HS-27A (cell line): ENCODE measurements at places on chromosomes 2 and 18.

DNA sequence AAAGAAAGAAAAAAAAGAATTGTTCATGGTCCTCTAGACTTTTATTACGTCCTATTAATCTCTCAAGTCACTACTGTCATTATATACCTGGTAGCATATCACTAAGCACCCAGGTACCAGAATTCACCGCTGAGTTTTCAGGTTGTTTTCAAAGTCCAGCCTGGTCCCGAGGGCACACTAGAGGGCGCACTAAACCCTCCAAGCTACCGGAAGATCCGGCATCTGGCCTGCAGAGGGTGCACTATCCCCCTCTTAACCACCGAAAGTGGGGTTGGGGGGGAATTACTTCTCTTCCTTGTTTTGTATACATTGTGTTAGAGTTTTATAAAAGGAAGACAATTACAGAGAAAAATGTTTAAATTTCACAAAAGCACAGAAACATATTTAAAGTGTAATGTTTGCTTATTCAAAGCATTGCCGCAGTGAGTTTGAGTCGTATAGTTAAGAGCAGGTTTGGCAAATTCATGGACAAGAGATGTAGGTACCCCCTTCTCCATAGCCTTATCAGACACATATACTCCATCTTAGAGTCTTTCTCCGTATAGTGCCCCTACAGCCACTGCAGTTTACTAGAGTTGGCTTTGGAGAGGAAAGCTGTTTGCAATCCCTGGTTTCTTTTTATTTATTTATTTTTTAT is 19.2 kb downstream of the MOGAT1 start:
- DNase-seq = peak; percentile 19

GRCh38 chr18:75130591-75131328 is 78.2 kb downstream of the PTGR3 start:
- no peak for DNase-seq

GRCh38 chr2:208252716-208253492 is 2.0 kb downstream of the IDH1 start:
- no peak for DNase-seq

GRCh38 chr18:76264198-76264875 is 230.7 kb downstream of the ZNF516 start:
- DNase-seq = no peak

- no peak for DNase-seq
Observed at GRCh38 chr18:23547306-23547705, 39.0 kb downstream of the NPC1 start.

DNA sequence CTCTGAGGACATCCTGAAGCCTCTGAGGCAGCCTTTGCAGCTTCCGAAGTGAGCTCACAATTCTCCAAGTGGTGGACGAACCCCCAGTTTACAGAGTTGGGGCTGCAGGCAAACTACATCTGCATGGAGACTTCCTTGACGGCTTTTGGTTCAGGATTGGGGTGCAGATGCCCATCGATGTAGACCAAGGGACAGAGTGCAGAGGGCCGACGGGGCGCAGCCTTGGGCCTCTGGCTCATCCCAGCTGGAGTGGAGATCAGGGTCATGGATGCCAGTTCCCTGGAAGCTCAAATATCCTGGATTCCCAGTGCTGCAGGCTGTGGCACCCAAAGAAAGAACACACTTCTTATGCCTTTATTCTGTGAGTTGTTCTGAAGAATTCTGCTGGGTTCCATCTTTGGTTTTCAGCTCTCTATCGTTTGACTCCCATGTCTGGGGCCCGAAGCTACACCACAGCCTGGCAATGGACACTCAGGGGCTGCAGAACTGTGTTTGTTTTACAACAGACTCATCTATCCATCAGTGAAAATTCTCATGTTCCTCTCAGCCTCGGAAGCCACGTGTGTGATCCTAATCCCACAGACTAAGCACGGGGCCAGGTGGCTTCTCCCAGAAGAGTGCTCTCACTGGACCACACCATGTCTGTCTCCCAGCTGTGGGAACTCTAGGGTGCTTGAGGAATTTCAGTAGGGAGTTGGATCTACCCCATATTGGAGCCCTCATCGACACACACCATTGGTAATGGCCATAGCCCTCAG is 414.1 kb upstream of the MYT1L start:
- DNase-seq = no peak

DNA sequence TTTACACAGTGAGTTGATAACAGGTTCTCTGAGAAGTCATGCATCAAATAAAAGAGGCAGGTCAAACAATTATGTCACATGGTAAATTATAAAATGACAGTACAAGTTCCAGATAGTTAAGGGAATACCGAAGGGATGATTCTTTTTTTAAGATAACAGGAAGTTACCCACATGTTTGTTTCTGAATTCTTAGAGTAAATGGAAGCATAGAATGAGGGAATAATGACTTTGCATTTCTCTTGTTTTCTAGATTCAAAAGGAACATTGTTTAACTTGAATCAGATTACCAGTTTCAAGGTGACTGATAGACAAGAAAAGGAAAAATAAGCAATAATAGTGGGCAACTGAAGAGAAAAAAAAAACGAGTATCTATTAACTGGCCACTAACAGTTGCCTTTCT is 124.5 kb downstream of the MIB1 start:
- no peak for DNase-seq

GRCh38 chr18:60389314-60389713 is 16.7 kb upstream of the MC4R start:
- DNase-seq = no peak

- DNase-seq = no peak
Observed at GRCh38 chr2:145625111-145625510, 1105.2 kb upstream of the ZEB2 start.

DNA sequence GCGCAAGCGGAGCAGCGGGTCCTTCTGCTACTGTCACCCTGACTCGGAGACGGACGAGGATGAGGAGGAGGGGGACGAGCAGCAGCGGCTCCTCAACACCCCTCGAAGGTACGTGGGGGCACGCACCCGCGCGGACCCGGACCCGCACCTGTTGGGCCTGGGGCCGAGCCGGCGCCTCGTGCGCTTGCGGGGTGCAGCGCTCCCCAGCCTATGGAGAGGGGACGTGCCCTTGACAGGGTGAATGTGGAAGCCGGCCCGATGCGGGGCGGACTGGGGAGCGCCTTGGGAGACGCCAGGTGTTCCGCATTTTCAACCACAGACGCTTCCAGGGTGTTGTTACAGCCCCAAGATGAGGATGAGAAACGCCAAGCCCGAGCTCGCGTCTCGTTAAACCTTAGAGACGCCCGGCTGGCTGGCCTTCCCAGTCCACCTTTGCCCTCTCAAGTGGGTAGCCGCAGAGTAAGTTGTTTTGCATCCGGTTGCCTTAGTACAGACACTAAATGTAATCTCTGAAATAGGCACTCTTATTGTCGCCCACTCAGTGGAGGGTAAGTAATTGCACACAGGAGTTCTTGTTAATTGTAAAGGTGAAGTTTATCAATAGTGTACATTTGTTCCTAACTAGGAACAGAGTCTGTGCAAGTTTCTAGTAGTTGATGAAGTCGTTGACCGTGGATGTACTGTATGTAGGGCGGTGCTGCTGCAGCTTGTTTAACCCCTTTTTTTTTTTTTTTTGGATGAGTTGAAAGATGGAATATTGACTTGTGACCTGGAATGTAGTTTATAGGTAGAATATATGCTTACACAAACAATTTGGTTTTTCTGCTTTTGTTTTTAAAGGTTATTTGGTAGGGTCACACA is 815 bp downstream of the GMCL1 start:
- DNase-seq = no peak

GRCh38 chr2:67032076-67032475 is 365.1 kb upstream of the ETAA1 start:
- no peak for DNase-seq

- no peak for DNase-seq
Observed at GRCh38 chr2:2263196-2263829, 67.8 kb downstream of the MYT1L start.

DNA sequence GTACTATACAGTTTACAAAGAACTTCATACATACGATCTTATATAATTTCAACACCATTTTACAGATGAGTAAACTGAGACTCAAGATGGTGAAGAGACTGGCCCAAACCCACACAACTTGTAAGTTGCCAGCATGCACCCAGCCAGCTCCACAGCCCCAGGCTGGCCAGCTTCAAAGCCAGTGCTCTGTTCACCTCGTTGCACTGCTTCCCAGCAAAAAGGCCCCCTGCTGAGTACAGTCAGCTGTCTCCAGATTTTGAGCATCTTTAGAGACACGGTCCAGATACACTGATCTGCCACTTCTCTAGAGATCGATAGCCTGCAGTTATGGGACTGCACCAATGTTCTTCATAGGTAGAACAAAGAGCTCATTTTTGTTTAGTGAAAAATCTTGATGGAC is 257.2 kb upstream of the CHAC2 start:
- no peak for DNase-seq

GRCh38 chr2:55054106-55054875 is 4.0 kb upstream of the RTN4 start:
- no peak for DNase-seq

- DNase-seq = no peak
Observed at GRCh38 chr2:226336283-226336682, 463.3 kb downstream of the IRS1 start.

DNA sequence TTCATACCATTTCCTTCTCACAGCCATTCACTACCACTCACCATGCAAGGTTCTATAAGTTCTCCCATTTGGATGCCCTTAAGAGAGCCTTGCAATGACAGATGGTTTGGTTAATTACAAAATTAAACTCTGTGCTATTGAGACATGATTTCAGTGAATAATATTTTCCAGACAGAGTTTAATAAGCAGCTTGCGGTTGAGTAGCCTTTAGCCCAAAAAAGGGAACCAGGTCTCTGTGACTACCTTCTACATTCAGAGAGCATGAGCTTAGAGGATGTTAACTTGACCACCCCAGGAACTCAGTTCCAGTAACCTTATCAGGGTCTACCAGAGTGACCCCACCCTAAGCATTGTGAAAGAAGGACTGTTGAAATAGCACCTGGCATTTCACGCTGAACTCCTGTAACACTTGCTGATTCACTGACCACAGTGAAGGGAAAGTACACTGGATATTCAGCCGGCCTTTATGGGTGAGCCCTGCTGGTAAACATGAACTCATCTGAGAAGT is 1173.1 kb upstream of the ZEB2 start:
- DNase-seq = no peak

DNA sequence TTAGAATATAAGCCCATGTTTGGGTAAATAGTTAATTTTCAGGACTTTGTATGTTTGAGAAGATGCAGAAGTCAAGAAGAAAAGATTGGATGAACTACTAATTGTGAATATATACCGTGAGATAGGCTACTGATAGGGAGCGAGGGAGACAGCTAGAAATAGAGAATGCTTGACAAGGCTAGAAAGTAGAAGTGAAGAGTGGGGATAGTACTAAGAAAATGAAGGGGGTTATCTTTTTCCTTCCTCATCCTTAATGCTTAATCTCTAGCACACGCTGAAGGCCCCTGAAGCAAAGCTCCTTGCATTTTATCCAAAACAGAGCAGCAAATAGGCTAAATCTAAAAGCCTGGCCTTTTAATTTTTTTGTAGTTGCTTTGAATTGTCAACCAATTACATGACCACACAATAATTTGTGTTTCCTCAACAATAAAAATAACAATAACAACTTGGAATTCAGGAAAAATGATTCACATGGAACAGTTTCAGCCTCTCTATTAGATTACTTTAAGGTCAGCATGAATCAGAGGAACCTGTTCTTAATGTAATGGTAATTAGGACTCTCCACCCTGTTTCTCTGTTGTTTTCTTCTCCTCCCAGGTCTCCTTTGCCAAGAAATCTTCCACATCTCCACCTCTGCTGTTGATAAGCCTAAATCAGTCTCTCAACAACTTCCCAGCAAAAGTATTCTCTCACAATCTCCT is 1071.3 kb upstream of the ZEB2 start:
- no peak for DNase-seq

- no peak for DNase-seq
Observed at GRCh38 chr18:75836516-75836915, 409.0 kb upstream of the SMIM21 start.
